ENCODE measurements at places on chromosomes 3 and 15.

- no peak for DNase-seq
Measured at GRCh38 chr3:78455712-78456433, 1311.9 kb downstream of the ROBO1 start.

DNA sequence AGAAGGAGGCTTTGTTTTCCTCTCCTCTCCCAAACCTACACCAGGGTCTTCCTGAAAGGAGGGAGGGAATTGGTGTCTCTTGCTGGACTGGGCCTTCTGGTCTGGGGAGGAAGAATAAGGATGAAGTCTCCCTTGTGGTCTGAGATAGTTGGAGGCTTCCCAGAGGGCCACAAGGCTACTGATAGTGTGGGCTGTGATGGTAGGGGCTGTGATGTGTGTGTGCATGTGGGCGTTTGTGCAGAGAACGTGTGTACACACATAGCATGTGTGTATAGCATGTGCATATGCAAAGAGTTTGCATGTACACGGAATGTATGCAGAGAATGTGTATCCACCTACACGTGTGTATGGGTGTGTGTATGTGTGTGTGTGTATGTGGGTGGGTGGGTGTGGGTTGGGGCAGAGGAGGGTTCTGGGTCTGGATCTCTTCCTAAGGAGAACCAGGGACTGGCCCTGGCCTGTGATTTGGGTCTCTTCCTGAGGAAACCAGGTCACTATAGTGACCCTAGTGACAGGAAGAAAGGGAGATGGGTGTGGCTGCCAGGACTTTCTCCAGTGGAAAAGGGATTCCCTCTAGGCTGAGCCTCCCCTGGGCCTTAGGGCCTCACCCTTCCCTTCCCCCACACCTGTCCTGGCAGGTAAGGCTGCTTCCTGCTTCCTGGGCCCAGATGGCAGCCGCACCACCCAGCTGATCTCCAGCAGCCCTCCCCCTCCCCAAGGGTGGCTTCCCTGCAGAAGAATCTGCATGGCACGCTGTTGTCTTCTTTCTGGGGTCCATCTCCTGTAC is 1.7 kb downstream of the FLNB start:
- DNase-seq = no peak

GRCh38 chr15:69400850-69401249 is 13.3 kb upstream of the KIF23 start:
- no peak for DNase-seq

- no peak for DNase-seq
Measured at GRCh38 chr3:11810276-11810675, 36.4 kb downstream of the TAMM41 start.

GRCh38 chr3:46354984-46355383 is 1.1 kb downstream of the CCR2 start:
- DNase-seq = no peak

DNA sequence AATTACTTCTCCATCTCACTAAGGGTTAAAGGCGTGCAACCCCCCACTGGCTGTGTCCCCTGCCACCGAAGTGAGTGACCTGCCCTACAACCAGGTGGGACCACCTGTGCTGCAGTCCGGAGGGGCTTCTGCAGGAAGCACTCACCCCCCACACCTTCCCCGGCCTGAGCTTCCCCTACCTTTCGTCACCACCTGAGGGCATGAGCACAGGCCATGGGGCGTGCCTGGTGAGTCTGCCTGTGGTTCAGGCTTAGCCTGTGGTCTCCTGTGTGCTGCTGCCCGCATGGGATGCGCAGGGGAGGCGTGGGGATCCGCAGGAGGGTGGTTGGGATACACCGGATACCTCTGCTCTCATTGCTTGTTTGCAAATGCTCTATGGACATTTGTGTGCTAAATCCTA is 46.0 kb downstream of the KLHL25 start:
- no peak for DNase-seq

DNA sequence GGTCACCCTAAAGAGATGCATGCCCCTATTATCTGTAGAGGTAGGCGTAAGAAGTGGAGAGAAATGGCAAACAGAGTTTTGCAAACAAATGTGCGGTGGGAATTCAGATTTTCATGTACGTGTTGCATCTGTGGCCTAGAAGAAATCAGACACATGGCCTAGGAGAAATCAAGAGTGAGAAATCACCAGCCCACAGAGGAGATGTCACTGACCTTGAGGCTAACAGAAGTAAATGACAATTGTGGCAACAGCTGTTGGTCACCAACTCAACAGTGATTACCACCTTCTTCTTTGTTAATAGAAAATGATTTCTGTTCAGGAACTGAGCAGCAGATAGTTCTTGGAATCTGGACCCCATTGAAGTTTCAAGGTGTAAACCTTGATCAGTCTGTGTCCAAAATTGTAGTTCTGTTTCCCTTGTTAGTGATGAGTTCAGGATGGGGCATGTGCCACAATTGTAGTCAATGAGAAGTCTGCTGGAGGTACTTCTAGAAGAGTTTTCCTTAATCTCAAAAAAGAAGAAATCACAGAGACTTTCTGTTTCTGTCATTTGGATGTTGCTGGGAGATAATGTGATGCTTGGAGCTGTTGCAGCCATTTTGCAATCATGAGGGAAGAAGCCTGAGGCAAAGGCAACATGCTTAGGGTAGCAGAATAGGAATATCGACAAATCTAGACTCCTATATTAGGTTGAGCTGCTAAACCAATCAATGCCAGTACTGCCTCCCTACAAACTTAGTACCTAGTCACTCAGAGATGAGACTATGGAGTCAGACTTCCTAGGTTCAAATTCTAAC is 34.3 kb upstream of the RFTN1 start:
- DNase-seq = no peak

GRCh38 chr15:36265422-36265821 is 314.0 kb upstream of the CDIN1 start:
- DNase-seq = no peak

- no peak for DNase-seq
Measured at GRCh38 chr15:56886363-56886931, 32.0 kb upstream of the TCF12 start.

GRCh38 chr3:186082150-186082549 is 26.7 kb downstream of the ETV5 start:
- DNase-seq = no peak

GRCh38 chr3:125433091-125433534 is 58.0 kb upstream of the ZNF148 start:
- no peak for DNase-seq

DNA sequence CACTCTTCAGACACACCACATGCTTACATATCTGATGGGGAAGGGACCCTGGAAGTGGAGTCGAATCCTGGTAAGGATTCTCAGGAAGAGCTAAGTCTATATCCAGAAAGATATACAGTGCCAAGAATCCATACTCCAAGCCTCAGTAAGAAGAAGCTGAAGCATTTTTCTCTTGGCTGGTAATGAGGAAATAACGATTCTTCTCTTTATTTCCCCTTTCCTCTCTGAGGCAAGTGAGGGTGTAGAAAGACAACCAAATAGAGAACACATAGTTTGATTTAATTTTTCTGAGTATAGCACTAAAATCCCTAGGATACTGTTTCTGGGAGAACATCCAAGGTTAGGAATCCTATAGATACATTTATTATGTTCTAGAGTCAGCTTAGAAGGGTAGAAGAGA is 857.3 kb downstream of the TUSC7 start:
- DNase-seq = no peak

DNA sequence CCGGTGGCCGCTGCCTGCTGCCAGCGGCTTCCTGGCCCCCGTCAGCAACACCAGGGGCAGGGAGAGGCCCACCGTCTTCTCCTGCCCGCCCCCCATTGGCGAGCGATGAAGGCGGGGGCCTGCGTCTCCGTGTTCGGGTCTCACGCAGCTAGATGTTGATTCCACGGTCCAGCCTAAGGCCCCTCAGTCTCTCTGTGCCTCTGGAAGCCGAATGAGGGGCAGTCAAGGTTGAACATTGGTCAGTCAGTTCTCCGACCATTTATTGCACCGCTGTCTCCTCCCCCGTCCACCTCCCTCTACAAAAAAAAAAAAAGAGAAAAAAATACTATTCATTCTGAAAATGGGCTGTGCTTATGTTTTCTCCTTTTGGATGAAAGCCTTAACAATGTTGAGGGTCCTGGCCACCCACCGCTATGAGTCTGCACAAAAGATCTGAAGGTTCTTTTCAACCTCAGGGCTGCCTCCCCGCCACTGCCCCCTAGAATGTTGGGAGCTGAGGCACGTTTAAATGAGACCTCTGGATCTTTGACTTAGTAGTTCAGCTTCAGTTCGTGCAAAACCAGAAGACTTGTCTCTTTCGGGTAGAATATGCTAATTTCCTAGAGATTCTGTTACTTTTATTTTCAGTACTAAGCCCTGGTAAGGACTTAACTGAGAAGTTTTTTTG is 736 bp downstream of the IREB2 start:
- DNase-seq = no peak

DNA sequence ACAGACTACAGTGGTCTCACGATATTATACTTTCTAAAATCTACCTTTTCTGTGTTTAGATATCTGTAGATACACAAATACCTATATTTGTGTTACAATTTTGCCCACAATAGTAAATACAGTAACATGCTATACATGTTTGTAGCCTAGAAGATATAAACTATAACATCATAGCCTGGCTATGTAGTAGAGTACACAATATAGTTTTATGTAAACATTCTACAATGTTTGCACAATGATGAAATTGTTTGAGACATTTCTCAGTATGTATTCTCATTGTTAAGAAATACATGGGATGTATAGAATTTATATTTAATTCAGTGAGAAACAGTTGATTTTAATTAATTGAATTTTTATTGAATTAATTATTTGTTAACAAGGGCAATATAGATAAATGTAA is 1367.0 kb downstream of the OTOL1 start:
- no peak for DNase-seq

DNA sequence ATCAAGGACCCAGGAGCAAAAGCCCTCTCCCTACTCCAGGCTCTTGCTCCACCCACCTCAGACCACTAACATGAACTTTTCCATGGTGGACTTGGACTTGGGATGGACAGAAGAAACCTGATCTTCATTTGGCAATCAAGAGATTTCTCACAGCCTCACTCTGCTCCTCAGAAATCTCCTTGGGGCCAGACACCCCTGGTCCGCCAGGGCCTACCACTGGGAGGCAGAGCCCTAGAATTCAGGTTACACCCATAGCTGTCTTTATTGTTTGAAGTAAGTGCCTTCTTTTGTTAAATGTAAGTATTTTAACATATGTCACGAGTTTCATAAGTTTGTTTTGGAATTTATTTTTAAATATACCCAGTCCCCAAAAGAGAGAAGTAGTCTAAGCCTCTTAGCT is 13.2 kb downstream of the SHF start:
- DNase-seq = no peak

DNA sequence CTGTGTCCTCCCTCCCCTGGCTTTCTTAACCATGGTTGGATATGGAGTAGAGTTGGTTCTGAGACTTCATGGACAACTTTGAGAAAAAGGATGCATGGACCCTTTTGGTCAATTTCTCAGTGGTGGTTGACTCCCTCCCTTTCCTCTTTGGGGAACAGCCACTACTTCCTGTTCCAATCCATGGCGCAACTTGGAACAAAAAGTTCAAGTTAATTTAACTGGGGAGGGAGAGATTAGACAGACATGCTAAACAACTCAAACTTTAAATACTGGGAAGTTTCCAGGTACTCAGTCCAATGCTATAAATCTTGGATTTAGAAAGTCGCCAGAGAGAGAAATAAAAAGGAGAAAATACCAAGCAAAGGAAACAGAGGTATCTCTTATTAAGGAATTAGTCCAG is 202.2 kb downstream of the PDZRN3 start:
- no peak for DNase-seq

- DNase-seq = no peak
Measured at GRCh38 chr3:167830007-167830406, 94.5 kb downstream of the SERPINI1 start.

- no peak for DNase-seq
Measured at GRCh38 chr15:91555312-91555711, 298.2 kb upstream of the SLCO3A1 start.

GRCh38 chr3:185401319-185401955 is 38.5 kb downstream of the MAP3K13 start:
- DNase-seq = no peak

- DNase-seq = no peak
Measured at GRCh38 chr3:164832216-164832615, 246.1 kb downstream of the SI start.
